ENCODE measurements at places on chromosomes 3 and 15. TPM values are rescaled to one million over a fixed set of nuclear protein-coding genes. Genes with fewer than 3 reads are reported as not detected.

DNA sequence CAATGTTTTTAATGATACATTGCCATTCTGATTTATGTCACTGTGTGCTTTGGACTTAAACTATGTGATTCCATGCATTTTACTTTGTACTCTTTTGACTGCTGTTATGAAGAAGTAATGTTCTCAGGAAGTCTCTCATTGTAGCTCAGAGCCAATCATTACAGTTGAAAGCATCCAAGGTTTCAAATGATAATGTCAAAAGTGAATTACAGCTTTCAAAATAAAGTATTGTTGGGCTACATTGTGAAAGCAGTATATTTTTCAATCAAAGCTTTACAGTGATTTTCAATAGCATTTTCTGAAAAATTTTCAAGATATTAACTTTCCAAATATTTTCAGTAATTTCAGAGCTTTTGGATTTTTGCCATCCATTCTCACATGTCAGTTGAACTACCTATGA, 243.6 kb downstream of the ZIC4 start:
- no peak for DNase-seq

GRCh38 chr15:70113304-70113700, 15.6 kb upstream of the TLE3 start:
- peak; percentile 54 for DNase-seq

ALPK3 gene
- 59.9 TPM for total RNA-seq

SLC24A1 gene
- 2.5 TPM for total RNA-seq

DNA sequence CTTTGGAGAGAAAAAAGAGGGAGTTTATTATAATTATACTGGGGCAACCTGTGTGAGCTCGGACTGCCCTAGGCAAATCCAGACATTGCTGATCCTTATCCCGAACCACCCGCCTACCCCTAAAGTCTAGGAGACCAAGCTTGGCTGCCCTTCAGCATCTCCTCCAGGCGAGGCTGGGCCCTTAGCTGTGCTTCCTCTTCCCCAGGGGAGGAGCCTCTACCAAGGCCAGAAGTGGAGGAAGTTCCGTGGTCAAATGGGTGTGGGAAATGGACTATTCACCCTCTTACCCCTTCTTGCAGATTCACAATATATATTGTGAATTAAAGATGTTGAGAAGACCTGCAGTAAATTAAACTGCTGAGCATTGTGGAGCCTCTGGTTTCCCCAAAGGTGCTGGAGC, 158.3 kb upstream of the HES1 start:
- no peak for DNase-seq

DNA sequence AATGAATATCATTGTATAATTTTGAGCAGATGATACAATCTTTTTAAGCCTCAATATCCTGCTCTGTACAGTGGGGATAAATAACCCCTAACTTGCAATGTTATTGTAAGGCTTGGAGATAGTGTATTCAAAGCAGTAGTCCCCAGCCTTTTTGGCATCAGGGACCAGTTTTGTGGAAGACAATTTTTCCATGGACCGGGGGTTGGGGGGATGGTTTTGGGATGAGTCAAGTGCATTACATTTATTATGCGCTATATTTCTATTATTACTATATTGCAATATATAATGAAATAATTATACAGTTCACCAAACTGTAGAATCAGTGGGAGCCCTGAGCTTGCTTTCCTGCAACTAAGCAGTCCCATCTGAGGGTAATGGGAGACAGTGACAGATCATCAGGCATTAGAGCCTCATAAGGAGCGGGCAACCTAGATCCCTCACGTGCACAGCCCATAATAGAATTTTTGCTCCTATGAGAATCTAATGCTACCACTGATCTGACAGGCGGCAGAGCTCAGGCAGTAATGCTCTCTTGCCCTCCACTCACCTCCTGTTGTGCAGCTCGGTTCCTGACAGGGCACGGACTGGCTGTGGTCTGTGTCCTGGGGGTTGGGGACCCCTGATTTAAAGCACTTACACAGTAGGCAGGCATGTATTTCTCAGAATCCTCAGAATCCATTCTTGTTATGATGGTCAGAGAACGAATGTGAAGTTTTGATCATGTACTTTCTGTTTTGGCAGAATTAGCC, 102.2 kb downstream of the PTPRG start:
- no peak for DNase-seq

KCNMB3 gene
- 1.5 TPM for total RNA-seq

DNA sequence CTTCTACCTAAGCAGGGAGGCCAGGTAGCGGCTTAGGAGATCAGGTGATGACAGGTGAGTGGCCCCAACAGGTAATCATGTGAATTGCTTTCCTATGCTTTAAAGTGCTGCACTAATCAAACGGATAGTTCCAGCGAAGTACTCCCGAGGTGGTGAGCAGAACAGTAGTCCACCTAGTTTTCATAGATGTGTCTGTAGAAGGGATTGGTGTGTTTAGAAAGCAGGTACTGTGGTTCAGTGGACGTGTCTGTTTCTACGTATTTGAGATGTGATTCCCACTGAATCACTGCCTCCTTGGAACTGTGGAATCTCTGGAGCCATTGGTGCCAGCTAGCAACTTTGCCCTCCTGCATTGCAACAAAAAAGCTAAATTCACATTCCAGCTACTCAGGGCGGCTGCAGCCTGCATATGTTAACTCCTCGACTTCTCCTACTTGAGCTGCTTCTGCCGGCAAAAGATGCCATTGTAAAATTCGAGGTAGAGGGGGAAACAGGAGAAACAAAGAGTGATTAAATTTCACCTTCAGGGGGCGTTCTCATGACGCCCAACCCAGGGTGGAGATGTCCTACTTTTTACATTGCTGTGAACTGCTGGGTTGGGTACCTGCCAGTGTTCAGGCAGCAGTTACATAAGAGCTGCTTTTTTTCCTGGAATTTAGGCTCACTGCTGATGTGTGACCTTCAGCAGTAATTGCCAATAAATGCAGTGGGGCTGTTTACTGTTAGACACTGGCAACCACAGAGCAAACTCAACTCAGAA, 227.3 kb downstream of the ITPR1 start:
- peak; percentile 84 for DNase-seq

GRCh38 chr3:47874913-47875312, 72.0 kb downstream of the DHX30 start:
- no peak for DNase-seq
